Stimulated activated CD8-positive, alpha-beta memory T cell treated with anti-CD3 and anti-CD28 coated beads, Interleukin-4, amount 100 ng/mL, for 24 hours (primary cell): ENCODE measurements at places on chromosomes 2 and 18.

GRCh38 chr2:26305540-26305939 lies 40.4 kb upstream of the SELENOI start:
- DNase-seq: no peak

DNA sequence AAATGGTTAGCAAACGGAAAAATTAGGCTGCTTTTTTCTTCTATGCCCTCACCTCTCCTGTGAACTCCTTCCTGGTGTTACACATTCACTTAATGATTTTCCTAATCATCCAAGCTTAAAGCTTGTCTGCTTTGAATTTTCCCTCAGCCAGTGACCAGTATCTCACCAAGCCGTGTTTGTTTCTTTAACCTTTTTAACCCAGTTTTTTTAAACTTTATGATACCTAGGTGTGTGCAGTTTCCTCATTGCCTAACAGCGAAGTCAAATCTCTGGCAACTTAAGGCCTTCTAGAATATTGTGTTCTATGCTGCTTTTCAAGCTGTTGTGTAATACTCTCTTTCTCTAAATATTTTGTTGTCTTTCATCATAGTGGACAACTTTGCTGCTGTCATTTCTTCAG lies 113.0 kb downstream of the PIK3C3 start:
- no peak for DNase-seq

DNA sequence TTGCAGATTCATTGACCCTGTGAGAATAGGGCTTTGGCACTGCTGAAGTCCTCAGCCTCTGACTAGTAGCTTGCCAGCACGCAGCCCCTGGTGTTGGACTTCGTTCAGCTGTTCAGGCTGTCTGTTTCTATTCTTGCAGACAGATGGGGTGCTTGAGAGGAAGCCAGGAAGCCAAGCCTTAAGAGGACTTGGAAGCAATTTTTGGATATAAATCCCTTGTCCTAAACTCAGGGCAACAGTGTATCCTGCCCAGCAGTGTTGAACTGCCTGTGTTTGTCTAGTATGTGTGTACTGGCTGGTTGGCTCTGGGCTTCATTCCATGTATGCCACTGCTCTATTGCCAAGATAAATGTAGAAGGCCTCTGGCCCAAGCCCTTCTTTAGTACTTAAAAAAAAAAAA lies 108.6 kb downstream of the COMMD1 start:
- DNase-seq: no peak

GRCh38 chr2:150465703-150466569 lies 21.5 kb downstream of the RND3 start:
- DNase-seq: no peak

DNA sequence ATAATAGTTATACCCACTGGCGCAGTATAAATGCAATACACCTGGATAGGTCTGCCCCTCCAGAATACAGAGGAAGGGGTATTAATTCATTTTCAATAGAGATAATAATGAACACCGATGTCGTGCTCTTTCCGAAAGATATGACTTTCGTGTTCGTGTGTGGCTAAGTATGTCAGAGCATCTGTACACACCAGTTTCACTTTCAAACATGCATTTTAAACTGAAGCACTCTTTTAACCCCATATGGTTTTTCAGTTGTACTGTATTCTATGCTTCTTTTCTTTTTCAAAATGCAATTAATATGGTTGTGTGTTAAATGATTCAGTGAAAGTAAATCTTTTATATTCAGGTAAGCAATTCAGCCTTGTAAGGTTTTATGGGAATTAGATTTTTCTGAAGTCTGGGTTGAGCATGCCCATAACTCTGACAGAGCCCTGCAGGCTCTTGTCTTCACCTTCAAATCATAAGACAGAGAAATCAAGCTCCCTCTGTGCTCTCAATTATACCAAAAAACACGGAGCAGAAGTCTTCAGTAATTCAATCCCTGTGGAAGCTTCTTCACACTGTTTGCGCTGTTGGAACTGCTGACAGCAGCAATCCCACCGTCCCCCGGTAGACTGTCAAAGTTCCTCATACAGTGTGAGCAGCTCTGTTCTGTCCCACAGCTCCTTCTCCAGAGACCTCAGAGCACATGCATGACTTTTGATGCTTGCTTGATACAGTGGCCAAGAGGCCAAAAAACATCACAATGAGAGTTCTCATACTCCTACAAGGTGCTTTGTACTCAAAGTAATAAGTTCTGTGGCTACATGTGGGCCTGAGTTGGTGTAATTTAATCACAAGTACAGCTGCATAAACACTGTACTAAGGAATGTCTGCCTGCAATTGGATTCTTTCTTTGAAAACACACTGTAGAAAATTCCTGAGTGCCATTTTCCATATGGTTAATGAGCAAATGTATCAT lies 186.8 kb downstream of the ZNF521 start:
- no peak for DNase-seq

DNA sequence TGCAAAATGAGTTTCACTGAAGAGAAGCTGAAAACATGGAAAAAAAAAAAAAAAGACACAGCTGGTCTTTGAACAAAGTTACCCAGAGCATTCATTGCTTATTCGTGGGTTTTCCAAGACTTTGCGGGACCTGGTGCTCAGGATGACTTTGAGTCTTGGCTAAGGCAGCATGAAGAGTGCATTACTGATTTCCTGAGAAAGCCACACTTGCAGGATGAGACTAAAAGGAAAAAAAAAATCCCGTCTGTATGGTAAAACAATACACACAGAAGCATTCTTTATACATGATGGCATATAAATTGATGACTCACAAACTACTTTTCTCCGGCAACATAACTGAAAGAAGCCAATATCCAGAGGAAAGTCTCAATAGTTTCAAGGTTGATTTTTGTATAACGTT lies 195.4 kb downstream of the SPP2 start:
- DNase-seq: no peak

GRCh38 chr2:147355706-147356105 lies 489.1 kb upstream of the ACVR2A start:
- DNase-seq: no peak

- no peak for DNase-seq
Observed at GRCh38 chr2:52414561-52415295, 1352.9 kb upstream of the CHAC2 start.

GRCh38 chr18:74132201-74132600 lies 15.4 kb downstream of the FBXO15 start:
- no peak for DNase-seq

GRCh38 chr18:45254709-45255082 lies 360.6 kb upstream of the SLC14A2 start:
- no peak for DNase-seq

- DNase-seq: no peak
Observed at GRCh38 chr2:176124947-176125771, 2.6 kb downstream of the HOXD9 start.

DNA sequence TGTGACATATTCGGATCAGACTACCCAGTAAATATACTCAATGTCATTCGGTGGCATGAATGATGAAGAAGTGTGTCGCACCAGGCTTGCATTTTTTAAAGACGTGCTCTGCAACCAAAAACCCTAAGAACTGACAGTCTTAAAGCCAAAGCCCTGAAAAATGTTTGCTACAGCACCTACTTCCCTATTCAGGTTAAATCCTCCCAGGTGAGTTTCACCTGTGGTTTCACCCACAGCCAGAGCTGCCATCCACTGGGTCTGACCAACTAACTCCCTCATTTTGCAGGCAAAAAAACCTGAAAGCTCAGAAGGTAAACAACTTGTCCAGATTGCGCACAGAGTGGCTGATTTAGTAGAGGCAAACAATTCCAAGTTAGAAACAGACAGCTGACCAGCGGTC lies 222.3 kb upstream of the MGAT5 start:
- DNase-seq: no peak

DNA sequence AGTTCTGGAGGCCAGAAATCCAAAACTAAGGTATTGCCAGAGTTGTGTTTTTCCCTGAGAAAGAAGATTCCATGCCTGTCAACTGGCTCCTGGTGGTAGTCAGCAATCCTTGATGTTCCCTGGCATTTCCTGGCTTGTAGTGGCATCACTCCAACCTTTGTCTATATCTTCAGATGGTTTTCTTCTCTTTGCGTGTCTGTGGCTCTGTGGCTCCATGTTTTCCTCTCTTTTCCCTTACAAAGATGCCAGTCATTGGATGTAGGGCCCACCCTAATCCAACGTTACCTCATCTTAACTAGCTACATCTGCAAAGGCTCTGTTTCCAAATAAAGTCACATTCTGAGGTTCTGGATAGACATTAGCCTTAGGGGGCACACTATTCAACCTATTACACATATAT lies 41.8 kb downstream of the SLC14A1 start:
- DNase-seq: no peak

GRCh38 chr2:68295516-68295915 lies 24.2 kb downstream of the CNRIP1 start:
- no peak for DNase-seq

GRCh38 chr2:237059155-237059875 lies 26.4 kb upstream of the COPS8 start:
- DNase-seq: no peak

DNA sequence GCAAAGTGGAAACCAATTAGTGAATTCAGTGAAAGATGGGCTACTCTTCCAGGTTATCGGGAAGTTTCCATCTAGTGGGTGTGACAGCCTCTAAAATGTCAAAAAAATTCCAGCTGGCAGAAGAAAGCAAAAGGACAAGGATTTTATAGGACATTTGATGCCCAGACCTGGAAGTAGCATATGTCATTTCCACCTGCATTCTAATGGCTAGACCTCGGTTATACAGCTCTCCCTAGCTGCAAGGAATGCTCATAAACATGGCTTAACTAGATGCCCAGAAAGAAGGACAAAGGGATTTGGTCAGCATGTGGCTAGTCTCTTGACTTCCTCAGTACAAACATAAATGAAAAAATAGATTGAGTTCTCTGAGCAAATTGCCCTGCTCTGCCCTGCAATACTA lies 215.4 kb downstream of the NYAP2 start:
- no peak for DNase-seq

DNA sequence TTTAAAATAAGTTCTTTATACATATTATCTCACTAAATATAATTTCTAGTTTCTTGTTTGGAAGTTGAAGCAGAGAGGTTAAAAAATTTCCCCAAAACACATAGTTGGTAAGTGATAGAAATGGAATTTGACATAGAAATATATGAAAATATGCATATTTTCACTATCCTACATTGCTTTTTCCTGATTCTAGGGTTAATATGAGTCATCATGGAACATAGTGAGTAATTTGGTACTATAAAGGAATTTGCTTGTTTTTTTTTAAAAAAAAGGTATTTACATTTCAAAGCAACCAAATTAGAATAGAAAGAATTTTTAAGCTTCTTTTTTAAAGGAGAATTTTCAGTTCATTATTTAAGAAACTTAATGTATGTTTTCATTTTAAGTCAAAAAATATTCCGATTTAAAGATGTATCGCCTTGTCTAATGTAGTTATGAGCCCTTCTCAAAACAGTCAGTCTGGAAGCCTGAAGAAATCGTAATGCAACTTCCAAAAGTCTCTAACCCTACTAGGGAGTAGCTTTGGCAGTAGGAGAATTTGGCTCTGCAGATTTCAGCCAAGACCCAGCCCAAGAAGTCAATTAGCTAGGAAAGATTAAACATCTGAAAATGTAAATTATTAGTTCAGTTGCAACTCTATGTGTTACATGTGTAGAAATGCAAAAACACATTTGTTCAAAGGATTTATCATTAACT lies 147.3 kb downstream of the RDH14 start:
- DNase-seq: no peak

DNA sequence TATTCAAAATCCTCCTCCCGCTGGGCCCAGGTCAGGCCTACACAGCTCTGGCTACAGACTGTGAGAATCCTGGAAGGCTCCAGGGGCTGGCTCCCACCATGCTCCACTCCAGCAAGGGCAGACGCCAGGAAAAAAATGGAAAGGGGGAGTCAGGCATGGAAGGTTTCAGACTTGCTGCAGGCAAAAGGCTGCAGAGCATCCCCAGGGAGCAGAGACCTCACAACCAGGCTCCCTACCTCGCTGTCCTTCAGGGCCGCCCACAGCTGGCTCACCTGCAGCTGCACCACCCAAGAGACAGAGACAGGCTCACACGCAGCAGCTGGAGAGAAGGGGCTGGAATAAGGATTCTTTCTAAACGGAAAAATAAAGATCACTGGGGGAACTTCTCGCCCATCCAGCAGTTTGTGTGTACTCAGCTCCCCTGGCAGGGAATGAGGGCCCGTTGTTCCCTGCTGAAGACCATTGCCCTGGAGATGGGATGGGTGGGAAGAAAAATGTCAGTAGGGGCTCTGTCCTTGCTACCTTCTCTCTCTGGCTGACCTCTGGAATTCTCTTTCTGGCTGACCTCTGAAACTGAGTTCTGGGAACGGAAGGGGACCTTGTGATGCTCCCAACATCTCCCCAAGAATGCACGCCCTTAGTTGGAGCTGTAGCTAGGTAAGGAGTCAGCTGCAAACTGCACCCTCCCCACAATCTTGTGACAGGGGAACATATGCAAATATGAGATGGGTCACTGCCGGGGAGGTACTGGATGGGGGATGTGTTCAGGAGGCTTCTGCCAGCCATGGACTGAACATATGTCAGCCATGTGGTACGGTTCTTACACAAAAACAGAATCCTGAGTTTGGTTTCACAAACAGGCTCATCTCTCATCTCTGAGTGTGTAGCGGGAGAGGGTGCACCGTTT lies 34.5 kb downstream of the BCL2 start:
- DNase-seq: no peak

GRCh38 chr2:146597291-146597690 lies 1247.5 kb upstream of the ACVR2A start:
- DNase-seq: no peak

DNA sequence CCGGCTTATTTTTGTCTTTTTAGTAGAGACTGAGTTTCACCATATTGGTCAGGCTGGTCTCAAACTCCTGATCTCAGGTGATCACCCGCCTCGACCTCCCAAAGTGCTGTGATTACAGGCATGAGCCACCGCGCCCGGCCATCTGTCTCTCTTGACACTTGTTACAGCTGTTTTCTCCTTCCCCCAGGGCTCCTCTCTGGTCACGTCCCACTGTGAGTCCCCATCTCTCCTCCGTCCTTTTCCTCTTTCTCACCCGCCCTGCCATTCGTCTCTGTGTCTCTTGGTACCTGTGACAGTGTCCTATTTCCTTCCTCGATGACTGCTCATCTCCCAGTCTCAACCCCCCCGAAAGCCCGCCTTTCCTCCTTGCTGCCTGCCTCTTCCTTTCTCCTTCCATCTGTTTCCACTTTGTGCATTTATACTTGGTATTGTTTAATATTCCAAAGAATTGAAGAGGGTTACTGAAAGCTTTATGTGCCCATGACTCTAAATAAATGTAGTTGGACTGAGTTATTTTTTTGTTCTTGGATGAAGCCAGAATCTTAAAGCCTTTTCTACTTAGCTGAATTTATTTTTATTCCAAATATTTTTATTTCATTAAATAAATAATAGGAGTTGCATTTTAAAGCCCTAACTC lies 241.5 kb downstream of the SH3RF3 start:
- no peak for DNase-seq

- DNase-seq: no peak
Observed at GRCh38 chr2:206968134-206969086, 29.1 kb downstream of the CPO start.

DNA sequence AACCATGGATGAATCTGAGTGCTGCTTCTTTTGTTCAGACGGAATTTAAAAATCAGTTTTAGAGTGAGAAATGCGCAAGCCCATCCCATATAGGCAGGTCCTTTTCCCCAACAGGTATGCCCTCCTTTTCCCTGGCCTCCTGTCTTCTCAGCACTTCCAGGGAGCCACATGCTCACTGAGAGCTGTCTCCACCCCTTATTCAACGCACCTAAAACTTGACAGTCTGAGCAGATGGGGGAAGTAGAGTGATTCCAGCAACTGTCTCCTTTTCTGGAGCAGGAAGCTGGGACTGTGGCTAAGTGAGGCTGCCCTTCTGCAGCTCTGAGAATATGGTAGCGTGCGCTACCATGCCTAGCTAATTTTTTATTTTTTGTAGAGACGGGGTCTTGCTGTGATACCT lies 53.1 kb upstream of the NOSTRIN start:
- no peak for DNase-seq
